Pons (tissue), 1 donor: ENCODE measurements at places on chromosomes 16 and 17.

DNA sequence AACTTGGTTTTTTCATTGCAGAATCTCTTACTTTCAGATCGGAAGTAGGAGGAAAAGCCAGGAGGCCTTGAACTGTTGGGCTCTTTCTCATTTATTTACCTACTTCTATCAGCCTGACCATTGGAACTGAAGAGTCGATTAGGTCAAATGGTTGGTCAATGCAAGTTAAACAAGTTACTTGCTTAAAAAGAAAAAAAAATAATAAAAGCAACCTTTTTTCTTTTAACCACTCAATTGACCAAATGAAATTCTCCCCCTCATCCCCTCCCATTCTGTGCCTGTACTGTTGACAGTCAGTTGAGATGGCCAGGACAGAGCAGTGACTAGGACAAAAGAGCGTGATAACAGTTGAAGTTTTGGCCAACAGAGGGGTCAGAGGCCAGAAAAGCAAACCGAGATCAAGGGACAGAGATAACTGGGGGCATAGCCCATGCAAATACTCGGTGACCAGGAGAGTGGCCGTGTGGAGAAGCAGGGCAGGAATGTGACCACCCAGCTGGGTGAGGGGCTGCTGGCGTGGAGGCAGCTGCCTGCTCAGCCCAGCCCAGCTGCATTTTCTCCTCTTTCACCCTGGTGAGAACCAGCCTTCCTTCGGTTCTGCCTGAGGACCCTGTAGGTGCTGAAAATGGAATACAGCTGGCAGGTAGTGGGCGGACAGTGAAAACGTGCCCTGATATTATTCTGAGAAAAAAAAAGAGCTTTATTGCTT lies 72.2 kb downstream of the HS3ST3B1 start:
- DNase-seq = no peak

GRCh38 chr16:64990101-64990500 lies 131.8 kb downstream of the CDH11 start:
- DNase-seq = no peak

GRCh38 chr17:3867606-3868005 lies 21.6 kb upstream of the NCBP3 start:
- no peak for DNase-seq

DNA sequence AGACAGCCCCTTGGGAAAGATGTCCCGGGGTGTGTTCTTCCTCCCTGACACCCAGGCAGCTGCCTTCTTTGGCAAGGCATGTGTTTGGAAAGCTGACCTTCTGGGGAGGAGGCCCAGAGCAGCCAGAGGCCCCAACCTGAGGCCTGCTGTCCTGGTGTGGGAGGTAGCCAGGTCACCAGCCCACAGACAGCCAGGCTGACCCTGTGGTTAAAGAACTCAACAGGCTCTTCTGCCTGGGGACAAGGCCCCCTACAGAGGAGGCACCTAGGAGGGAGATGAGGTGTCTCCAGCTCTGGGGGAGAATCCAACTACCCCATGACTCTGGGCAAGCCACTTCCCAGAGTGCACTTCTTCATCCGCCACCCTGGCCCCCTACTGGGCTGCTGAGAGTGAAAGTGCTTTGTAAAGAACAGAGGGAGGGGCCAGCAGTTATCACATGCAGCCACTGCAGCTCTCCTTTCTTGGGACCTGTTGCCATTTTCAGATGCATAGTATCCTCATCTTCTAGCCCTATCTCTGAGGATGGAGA lies 13.1 kb upstream of the SREBF1 start:
- peak; percentile 77 for DNase-seq

DNA sequence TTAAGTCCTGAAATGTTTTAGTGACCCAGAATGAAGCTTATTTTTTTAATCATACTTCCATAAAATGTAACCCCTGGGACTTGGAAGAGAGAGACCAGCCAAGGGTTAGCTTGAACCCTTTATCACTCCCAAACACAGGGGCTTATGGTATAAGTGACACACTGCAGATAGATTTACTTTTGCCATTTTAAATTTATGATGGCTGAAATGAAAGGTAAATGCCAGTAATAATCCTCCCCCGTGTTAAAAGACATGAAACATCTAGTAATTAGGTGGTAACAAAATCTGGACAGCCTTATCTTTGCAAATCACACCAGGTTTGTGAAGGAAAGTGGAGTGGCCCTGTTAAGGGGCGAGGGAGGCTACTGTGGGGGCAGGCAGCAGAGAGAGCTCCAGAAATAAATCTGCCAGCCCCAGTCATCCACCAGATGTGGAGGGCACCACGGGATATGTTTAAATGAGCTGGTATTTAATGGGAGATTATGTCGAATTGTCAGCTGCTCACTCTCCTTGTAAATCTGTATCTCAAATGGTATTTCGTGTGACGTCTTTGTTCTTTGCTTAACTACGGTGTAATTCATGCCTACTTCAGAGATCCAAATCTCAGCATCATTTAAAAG lies 326.5 kb downstream of the WWOX start:
- no peak for DNase-seq

GRCh38 chr16:85205747-85206471 lies 93.6 kb upstream of the CIBAR2 start:
- no peak for DNase-seq

DNA sequence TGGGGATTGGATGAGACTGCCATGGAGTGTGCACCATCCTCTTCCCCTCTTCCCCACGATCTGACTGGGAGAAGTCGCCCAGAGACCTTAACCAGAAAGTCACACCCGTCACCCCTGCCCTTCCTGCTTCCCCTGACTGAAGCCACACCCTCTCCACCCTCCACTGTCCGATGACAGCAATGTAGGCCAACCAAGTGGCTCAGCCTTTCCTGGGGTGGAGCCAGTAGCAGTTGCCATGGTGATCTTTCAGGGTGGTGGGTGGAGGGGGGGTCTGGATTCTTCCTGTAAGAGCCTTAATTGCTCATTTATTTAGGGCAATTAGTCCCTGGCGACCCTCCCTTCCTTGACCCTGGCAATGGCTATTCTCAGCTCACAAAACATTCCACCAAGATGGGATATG lies 37.5 kb upstream of the PHB1 start:
- DNase-seq = no peak

- peak; percentile 85 for DNase-seq
These were observed 1.9 kb downstream of the PMP22 start for GRCh38 chr17:15263206-15263579.

DNA sequence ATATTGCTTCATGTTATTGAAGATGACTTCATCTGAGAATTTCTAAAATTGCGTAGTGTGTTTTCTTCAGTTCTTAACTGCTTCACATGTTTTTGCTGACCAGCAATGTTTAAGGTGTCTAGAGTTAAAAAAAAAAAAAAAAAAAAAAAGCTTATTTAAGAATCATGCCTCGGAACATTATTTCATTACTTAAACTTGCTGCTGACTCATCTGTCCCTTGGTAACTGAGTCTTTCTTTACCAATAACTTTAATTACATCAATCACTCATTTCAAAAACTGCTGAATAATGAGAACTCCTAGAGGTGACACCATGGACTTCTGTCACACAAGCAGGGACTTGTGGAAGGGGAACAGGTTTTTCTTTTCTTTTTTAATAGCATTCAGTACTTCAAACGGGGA lies 16.2 kb downstream of the IRX5 start:
- DNase-seq = no peak

- no peak for DNase-seq
These were observed 67.2 kb upstream of the CIBAR2 start for GRCh38 chr16:85179344-85180046.

- DNase-seq = no peak
These were observed 4.6 kb downstream of the PLCD3 start for GRCh38 chr17:45127548-45128300.

DNA sequence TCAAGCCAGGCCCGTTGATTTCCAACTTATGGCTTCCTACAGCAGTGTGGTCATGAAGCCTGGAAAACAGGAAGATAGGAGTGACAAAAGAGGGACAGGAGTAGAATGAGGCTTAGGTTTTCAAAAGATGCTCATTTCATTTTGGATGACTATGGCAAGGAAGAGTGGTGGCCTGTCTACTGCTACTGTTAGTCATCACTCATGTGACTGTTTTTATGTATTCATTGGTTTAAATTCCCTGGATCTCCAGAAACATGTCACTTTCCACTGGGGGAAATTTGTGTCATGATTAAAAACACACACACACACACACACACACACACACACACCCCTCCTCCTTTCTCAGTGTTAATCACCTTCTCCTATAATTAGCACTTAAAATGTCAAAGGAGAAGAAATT lies 1.1 kb upstream of the CYLD start:
- no peak for DNase-seq

DNA sequence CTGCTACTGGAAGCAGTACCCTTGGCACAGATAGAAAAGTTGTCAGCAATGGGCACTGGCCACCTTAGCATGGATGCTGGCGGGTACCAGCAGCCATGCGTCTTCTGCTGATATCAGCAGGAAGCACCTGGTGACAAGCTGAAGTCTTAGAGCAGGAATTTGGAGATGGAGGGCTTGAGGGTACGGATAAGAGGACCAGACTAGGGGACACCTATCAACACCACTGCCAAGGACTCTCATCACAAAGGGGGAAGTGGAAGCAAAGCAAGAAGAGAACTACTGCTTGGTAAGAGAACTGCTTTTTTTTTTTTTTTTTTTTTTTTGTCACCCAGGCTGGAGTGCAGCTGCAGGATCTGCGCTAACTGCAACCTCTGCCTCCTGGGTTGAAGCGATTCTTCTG lies 35.4 kb upstream of the LYRM9 start:
- no peak for DNase-seq

DNA sequence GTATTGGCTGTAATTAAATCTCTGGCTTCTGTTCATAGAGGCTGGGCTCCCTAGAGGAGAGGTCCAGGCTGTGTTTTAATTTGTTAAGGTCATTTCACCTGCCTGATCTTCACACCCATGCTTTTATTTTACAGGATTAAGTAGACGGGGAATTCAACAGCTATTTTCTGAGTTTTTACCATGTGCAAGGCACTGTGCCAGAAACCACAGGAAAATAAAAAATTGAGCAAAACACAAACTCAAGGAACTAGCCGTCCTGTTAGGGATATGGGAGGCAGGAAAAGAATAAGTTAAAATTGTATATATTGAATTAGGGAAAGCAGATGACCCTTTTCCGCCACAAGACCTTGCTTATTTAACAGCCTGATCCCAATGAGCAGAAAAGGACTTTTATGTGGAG lies 29.1 kb downstream of the HS3ST3A1 start:
- DNase-seq = no peak

- no peak for DNase-seq
These were observed 372.9 kb downstream of the CDH13 start for GRCh38 chr16:82999711-83000110.

DNA sequence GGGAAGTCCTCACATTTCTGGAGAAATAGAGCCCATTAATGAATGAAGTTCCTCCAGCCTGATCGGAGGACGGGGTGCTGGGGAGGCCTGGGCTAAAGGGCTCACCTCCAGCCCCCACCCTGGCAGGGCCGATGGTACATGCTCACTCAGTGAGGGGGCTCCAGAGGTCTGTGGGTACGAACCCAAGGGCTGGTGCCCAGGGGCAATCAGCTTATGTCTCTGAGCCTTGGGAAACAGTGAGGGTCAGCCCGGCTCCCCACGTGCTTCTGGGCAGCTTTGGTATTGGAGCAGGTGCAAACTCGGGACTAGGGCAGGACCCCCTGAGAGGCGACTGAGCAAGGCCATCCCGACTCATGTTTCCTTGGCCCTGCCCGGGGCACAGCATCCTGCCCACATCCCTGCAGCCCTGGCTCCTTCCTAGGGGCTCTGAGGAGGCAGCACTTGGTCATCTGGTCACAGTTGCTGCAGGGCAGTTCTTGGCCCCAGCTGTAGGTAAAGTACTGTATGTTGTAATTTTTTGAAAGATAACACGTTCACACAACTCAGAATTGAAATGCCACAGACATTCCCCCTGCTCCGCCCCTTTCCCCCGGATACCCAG lies 969 bp upstream of the CETP start:
- no peak for DNase-seq

- no peak for DNase-seq
These were observed 249.9 kb downstream of the GSG1L start for GRCh38 chr16:27813591-27813990.

DNA sequence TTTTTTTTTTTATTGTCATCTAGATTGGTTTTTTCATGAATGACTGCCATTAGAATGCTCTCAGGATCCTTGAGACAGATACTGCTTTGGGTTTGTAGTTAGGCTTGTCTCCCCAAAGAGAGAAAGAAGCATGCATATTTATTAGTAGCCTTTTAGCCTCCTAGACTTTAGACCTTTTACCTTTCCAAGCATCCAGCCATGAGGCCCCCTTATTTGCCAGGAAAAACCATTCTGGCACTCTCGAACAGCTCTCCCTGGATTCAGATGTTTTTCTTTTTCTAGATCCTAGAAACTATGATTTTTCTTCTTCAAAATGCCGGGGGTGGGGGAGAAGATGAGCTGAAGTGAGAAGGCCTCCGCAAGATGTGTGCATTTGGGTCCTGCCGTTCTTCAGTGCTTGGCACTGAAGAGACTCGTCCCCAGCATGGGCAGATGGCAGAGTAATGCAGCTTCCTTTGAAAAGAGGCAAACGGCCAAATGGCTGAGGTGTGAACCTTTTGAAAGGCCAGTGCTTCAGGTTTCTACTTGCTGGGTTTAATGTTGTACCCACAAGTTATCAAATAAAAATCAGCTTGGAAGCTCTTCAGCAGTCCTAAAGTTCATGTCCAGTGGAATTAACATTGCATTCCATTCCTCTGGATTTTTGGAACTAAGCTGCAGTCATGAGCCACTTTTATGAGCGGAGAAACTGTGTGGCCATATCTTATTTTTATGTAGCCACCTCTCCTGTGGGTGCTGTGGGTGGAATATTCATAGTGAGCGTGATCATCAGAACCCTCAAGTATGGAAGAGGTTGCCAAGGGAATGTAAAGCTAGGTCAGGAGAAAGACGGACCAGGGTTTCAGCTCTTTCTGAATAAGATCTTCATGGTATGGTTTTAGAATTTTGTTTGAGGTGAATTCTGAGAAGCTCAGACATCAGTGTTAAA lies 7.2 kb downstream of the SOCS7 start:
- DNase-seq = no peak

GRCh38 chr16:58789351-58789750 lies 55.2 kb upstream of the GOT2 start:
- no peak for DNase-seq

DNA sequence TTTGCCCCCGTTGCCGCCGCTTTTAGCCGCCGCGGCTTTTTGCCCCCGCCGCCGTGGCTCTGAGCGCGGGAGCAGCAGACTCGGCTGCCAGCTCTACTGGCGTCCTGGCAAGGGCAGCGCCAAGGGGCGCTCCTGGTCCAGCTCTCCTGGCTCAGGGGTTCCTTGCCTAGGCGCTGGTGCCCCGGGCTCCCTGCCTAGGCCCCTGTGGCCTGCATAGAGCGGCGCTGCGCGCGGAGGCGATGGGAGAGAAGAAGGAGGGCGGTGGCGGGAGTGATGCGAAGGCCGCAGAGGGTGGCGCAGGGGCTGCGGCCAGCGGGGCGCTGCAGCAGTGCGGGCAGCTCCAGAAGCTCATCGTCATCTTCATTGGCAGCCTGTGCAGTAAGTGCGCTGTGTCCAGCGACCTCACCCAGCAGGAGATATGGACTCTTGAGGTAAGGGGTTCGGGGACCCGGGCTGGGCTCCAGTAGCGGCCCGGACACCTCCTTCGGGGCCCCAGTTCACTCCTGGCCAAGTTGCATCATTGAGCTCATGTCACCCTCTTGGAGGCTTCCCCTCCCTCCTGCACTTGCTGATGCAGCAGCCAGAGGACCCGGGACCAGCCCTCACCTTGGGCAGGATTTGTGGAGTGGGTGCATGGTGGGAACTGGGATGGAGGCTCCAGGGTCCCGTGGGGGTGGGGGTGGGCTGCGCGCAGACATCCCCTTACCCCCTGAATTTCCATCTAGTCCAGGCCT lies 1344.4 kb downstream of the TP53TG3F start:
- no peak for DNase-seq

- DNase-seq = no peak
These were observed 17.0 kb upstream of the RPL38 start for GRCh38 chr17:74186498-74186897.

- DNase-seq = no peak
These were observed 27.0 kb downstream of the CDIP1 start for GRCh38 chr16:4511441-4512082.
